Left colon (tissue), 2 donors: ENCODE measurements at places on chromosomes 1 and 21. TPM values are rescaled to one million over a fixed set of nuclear protein-coding genes. Genes with fewer than 3 reads are reported as not detected.
A peak's percentile ranks its signal among the peaks of the same experiment; 100 is the strongest.

The MCOLN3 gene
- total RNA-seq: 4.0 TPM

DNA sequence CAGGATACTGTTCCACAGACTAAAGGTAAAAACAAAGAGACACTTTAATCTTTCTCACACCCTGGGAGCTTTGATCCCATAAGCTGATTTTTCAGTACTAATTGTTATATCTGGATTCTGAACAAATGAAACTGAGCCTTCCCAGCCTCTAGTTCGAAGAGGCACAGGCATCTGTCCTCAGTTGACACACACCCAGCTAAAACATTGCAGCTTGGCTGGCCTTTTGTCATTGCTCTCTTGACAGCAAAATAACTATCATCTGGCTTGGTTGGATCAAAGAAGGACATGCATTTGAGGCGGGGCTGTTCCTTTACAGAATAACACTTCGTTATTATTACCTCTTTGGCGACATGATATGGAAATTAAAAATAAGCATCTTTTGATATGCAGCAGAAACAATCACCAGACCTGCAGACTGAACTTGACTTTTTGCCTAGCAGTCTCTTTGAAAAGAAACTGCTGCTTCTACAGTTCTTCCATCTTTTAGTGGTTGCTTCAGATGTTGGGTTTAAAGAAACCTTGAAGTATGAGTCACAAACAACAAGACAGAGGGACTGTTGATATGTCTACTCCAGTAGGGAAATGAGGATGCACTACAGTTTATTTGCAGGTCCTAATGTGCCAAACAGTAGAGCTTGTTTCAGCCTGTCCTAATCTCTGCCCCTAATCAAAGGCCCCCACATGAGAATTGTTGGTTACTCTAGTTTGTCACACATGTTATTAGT lies 166.5 kb downstream of the TPR start:
- no peak for DNase-seq

The CD2 gene
- 3.5 TPM for total RNA-seq

DNA sequence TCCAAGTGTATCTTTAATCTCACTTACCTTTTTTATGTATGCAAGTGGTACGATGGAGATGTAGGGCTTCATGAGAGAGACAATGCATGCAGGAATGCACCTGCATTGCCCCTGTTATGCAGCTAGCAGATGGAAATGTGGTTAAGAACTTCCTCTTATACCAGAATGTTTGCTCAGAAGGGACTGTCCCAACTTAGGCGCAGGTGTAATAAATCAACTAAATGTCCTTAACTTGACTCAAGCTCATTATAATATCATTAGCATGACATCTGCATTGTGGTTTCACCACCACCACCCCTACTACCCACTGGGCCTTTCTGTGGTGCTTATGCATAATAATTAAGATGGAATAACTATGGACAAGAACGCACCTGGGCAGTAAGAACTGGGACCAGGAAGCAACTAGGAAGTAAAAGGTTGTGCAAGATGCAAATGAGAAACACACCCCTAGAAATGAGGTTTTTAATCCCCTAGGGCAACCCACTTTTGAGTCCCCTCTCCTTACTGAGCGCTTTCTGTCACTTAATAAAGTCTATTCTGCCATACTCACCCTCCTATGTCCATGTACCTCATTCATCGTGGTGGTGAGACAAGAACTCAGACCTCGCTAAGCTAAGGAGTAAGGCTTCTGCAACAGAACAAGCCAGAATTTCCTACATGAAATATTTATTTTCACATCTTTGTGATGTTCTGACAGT lies 1103.3 kb upstream of the B3GALT2 start:
- peak; percentile 23 for DNase-seq

- DNase-seq: no peak
Observed at GRCh38 chr1:88735909-88736308, 51.8 kb downstream of the PKN2 start.

- DNase-seq: no peak
Observed at GRCh38 chr1:38512789-38513188, 346.8 kb downstream of the RRAGC start.

- DNase-seq: no peak
Observed at GRCh38 chr1:21050031-21050430, 126.7 kb downstream of the EIF4G3 start.

The KANK4 gene
- 0.50 TPM for total RNA-seq

The KRTAP21-2 gene
- total RNA-seq: not detected

DNA sequence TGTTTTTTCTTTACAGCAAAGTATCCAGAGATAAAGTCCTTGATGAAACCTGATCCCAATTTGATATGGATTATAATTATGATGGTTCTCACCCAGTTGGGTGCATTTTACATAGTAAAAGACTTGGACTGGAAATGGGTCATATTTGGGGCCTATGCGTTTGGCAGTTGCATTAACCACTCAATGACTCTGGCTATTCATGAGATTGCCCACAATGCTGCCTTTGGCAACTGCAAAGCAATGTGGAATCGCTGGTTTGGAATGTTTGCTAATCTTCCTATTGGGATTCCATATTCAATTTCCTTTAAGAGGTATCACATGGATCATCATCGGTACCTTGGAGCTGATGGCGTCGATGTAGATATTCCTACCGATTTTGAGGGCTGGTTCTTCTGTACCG lies 6.5 kb downstream of the DEGS1 start:
- DNase-seq: no peak

GRCh38 chr21:35648512-35648911 lies 411.8 kb downstream of the SETD4 start:
- no peak for DNase-seq

The KRTAP7-1 gene
- not detected for total RNA-seq

DNA sequence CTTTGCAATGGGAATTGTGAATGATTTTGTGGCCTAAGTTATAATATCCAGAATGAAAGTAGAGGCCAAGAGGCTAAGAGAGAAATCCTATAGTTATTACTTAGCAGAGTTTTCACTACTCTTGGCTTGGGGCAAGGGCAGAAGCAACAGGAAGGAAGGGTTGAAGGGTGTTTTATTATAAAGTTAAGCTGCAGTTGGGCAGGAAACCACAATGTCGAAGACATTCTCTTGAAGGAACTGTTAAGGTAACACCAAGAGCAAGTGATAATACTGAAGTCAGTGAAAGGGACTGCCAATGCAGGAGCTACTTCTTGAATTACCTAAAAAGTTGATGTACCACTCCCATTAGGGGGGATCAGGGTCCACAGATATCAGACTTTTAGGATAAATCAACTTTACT lies 8.3 kb downstream of the XCL2 start:
- DNase-seq: no peak

The PCP4L1 gene
- not detected for total RNA-seq

GRCh38 chr1:44412601-44413000 lies 7.5 kb downstream of the RNF220 start:
- no peak for DNase-seq

DNA sequence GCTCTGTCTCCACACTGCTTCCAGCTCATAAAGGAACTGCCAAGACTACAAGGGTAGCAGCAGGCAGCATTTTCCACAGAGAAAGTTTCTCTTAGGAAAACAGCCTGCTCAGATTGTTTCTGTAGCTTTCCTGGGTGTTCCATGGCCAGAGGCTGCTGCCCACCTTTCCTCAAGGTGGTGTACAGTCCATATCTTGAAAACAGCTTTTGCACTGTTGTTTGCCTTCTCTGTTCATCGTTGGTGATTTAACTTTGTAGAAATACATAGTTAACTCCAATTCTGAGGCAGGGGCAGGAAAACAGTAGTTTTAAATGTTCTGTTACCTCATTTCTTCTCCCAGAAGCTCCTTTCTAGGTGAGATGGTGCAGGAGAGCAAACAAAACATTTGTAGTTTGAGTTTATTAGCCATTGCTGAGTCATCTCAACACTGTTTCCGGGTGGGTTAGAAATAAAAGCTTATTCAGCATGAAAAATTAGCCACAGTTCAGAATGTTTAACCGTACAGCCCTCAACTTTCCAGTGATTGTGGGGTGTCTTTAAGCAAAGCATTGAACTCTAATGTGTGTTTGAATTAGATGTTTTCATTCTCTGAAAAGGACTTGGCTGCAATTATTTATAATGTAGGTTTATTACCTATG lies 41.7 kb downstream of the DIP2A start:
- DNase-seq: no peak

GRCh38 chr1:110008971-110009565 lies 24.5 kb downstream of the AHCYL1 start:
- no peak for DNase-seq

DNA sequence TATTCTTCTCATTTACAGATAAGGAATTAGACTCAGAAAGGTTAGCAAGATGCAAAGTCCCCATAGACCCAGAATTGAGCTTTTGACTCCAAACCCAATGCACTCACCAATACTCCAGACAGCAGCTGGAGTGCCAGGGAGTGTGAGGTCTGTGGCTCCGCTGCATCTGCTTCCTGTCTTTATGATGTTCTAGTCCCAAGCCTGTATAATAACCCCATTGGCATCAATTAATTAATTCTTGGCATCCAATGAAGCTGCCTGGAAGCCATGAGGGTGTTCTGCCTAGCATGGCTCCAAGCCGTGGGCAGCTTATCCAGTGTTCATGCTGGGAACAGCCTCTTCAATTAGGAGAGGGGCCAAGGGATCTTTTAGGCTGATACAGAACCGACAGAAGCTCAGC lies 188.7 kb downstream of the GIPC2 start:
- DNase-seq: no peak

DNA sequence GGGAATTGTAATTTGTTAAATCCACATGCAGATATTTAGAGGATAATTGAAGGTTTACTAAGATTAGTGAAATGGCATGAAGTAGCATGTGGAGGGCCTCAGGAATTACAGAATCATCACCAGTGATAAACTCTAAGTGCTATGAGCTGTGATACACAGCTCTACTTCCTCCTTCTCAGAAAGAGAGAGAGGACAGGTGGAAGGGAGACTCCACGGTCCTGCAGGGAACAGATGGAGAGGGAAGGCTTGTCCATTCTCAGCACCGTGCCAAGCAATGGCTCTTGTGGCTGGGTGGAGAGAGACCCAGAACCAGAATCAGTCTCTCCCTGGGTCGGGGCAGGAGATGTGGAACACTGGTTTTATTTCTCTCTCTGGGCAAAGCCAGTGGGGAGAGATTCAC lies 27.8 kb upstream of the LYPD8 start:
- no peak for DNase-seq

- no peak for DNase-seq
Observed at GRCh38 chr1:116944613-116945012, 34.9 kb downstream of the PTGFRN start.

DNA sequence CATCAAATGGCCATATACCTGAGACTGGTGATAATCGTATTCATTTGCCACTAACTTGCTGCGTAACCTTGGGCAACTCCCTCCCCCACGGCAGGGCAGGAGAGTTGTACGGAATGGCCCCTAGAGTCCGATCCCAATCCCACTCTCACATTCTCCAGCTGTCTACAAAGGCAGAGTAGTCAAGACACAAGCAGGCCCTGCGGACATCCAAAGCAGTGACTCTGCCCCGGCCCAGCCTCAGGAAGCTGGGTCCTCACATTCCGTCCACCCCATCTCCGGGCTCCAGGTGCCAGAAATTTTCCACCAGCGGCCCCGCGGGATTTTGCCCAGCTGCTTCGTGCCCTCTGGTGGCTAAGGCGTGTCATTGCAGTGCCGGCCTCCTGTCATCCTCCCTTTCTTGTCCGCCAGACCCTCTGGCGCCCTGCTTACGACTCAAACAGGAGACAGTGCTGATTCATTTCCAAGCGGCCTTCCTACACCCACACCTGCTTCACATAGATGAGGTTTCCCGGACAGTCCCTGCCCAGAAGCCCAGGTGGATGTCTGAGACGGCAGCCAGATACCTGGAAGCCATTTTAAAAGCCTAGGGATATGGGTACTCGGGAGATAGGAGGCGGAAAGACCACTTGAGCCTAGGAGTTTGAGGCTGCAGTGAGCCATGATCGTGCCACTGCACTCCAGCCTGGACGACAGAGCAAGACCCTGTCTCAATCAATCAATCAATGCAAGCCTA lies 2.9 kb upstream of the S100A2 start:
- DNase-seq: peak; percentile 93

DNA sequence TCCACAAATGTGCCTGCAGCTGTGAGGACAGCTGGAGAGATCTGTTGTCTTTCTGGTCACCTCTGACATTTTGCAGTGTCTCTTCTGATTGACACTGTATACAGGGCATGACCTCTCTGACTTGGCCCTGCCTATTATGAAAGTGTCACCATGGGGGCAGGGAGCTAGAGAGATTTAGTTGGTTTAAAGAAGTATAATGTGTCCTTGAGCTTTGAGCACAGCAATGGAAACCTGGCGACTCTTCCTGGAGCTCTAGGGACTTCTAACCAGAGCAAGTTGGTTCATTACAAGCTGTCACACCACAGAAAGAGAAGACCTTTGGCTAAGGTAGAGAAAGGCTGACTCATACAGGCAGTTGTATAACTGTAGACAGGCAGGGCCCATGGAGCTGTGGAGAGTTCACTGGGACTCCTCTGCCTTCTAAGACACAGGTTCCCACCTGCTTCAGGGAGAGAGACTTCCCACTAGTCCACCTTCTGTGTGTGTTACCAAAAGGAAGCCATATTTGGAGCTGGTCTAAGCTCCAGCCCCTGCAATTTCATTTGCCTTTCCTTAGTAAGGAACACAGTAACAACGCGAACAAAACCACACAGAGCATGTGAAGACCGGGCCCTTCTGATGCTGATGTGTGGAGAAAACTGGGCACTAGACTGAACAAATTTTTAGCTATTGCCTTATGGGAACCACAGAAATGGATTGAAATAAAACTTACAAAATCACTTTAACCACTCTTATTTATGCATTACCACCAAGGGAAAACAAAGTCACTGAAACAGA lies 90.5 kb upstream of the ADAR start:
- no peak for DNase-seq

- peak; percentile 66 for DNase-seq
Observed at GRCh38 chr21:41778930-41779600, 12.2 kb upstream of the RIPK4 start.

DNA sequence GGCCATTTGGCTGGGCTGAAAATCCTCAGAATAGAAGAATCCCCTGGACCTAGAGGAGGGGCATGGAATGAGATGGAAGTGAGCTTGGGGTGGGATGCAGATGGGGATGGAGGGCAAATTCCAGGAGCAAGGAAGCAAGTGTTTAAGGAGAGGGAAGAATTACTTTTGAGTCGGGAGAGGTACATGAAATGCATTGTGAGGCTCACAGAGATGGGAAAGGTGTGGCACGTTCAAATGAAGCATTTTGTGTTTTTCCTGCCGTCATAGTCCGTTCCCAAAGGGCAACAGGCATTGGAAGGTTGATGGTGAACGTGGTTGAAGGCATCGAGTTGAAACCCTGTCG lies 30.5 kb downstream of the ATP5PO start:
- no peak for DNase-seq
